Activated naive CD8-positive, alpha-beta T cell treated with anti-CD3 and anti-CD28 coated beads for 36 hours (primary cell): ENCODE measurements at places on chromosomes 12 and 14. TPM values are rescaled to one million over a fixed set of nuclear protein-coding genes. Genes with fewer than 3 reads are reported as not detected.

The OGFOD2 gene
- total RNA-seq = 26.8 TPM

The CLEC4D gene
- not detected for total RNA-seq

The DEPDC4 gene
- total RNA-seq = 2.8 TPM

The MIPOL1 gene
- total RNA-seq = not detected

The C12orf42 gene
- total RNA-seq = 0.19 TPM

DNA sequence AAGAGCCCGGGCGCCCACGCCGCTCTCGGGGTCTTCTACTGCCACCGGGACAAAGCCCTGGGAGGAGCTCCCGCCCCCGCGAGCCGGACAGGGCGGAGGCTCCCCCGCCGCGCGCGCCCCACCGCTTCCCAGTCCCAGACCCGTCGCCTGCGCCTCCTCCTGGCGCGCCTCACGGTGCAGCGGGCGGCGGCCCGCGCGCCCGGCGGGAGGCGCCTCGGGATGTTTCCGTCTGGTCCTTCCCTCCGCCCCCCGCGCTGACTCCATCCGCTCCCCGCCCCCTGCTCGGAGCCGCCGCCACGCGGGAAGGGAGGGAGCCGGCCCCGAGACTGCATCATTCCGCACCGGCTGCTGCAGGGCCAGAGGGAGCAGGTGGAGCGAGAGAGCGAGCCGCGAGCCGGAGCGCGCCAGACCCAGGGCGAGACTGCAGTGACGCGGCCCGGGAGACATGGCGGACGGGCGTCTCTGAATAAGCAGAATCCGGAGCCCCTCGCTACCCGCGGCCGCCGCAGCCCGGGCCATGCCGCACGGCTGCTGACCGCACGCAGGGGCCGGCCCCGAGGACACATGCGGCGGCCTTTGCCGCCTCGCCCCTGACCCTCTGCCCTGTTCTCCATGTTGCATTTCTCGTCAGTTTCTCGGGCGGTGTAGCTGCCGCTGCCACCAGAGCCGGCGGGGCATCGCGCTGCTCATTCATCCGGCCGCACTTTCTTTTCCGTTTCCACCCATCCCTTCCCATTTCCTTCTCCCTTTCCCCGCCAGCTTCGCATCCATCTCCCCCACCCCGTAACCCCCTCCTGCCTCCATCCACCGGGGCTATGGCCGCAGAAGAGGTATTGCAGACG, at the start of gene BICD1:
Gene BICD1, plus strand, starts transcription at position 331 of the 842 bp plus-strand sequence. Its CDS starts 485 bp downstream, at position 816.
- no peaks in the 10 kb centered on the region for H3K27me3 ChIP-seq
- peak within 1 kb of the TSS; percentile 97 for H3K4me3 ChIP-seq
- H3K27ac ChIP-seq = peak within 1 kb of the TSS; percentile 94
- H3K36me3 ChIP-seq = peaks cover 3% of the 10 kb centered on the region
- peaks cover 21% of the 10 kb centered on the region for H3K4me1 ChIP-seq

DNA sequence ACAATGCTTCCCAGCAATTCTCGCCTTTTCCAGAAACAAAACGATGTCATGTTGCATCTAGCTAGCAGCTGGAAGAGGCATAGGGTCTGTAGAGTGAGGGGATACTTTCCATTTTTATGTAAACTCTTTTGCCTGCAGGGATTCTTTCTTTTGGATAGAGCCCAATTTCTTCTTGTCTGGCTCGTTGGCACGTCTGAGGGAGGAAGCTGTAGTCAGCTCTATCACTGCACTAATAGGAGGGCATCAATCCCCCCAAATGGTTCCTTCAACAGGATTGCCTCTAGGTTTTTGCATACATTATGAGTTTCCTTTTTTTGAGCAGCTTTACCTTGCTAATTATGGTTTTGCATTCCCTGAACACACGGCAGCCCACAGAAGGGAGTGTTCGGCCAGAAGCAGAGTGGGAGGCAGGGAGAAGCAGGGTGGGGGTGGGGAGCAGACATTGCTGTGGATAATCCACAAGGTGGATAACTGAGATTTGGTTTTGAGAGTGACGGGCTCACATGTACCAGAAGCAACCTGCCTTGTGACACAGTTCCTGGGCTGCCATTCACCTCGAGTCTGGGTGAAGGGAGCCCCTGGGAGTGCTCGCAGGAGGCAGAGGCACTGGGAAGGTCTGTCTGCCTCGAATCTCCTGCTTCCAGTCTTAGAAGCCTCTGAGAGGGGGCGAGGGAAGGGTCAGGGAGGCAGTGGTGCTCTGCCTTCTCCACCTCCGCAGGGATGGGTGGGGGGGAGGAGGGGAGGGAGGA, 24.5 kb downstream of the LRTM2 start:
- no peaks in the 10 kb centered on the region for H3K27me3 ChIP-seq
- no peaks in the 10 kb centered on the region for H3K36me3 ChIP-seq
- no peak overlapping the region for H3K4me3 ChIP-seq
- DNase-seq = no peak
- H3K4me1 ChIP-seq = no peaks in the 10 kb centered on the region
- no peak overlapping the region for H3K27ac ChIP-seq
